ENCODE measurements at places on chromosomes 5 and 9.

- H3K36me3 ChIP-seq: peaks cover 4% of the 10 kb centered on the region
- H3K4me1 ChIP-seq: peaks cover 41% of the 10 kb centered on the region
- H3K27ac ChIP-seq: no peak overlapping the region
- DNase-seq: no peak
Observed at GRCh38 chr5:172106511-172107356, 81.3 kb downstream of the STK10 start.

GRCh38 chr9:37406603-37407401 is 15.7 kb upstream of the GRHPR start:
- no peaks in the 10 kb centered on the region for H3K36me3 ChIP-seq
- no peak overlapping the region for H3K27ac ChIP-seq
- no peaks in the 10 kb centered on the region for H3K27me3 ChIP-seq
- DNase-seq: no peak
- H3K4me3 ChIP-seq: no peak overlapping the region
- peaks cover 26% of the 10 kb centered on the region for H3K4me1 ChIP-seq

- no peaks in the 10 kb centered on the region for H3K36me3 ChIP-seq
- H3K4me1 ChIP-seq: peaks cover 31% of the 10 kb centered on the region
- H3K4me3 ChIP-seq: no peak overlapping the region
- DNase-seq: no peak
- H3K27ac ChIP-seq: peak overlapping the region; percentile 70
- H3K27me3 ChIP-seq: no peaks in the 10 kb centered on the region
Observed at GRCh38 chr5:32935283-32935682, 224.2 kb downstream of the NPR3 start.

DNA sequence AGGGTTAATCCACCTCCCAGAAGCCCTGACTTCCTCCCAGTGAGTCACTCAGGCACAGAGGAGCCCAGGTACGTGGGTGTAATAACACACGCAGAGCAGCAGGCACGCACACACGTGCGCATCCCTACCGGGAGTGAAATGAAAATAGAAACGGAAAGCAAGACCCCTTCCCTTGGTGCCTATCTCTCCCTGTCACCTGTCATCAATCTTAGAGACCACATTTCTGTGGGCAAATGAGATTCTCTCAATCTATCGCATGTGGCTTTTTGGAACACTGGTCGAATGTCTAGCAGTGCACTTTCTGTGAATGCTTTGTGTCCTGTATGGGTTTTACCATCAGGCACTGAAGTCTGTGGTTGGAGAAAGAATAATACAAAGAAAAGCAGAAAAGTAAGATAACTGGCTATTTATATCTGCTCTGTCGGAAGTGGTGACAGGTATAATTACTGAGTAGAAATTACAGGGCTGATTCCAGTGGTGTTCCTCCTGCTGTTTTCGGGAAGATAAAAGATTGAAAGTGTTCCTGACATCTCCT is 137.7 kb upstream of the GRIA1 start:
- DNase-seq: no peak
- peaks cover 7% of the 10 kb centered on the region for H3K27me3 ChIP-seq
- H3K4me3 ChIP-seq: no peak overlapping the region
- no peak overlapping the region for H3K27ac ChIP-seq
- no peaks in the 10 kb centered on the region for H3K36me3 ChIP-seq

GRCh38 chr5:29930316-29930715 is 1263.2 kb upstream of the CDH6 start:
- H3K27me3 ChIP-seq: no peaks in the 10 kb centered on the region
- DNase-seq: no peak
- no peaks in the 10 kb centered on the region for H3K4me1 ChIP-seq
- no peak overlapping the region for H3K4me3 ChIP-seq
- no peak overlapping the region for H3K27ac ChIP-seq
- H3K36me3 ChIP-seq: no peaks in the 10 kb centered on the region

DNA sequence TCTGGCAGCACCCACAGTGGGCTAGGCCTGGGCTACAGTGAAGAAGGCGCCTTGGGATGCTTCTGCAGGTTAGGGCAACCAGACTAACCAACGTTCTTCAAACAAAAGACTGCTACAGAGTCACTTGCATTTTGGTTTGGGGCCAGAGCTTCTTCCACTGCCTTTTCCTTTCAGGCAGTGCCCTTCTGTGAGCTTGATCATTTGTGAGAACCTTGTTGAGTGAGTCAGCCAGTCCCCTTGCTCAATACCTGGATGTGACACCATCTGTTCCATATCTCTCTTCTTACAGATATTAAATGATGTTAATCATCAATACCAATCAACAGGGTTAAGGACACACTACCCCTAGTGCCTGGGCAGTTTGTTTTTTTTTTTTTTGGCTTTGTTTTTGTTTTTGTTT is 46.5 kb upstream of the VDAC1 start:
- H3K27me3 ChIP-seq: no peaks in the 10 kb centered on the region
- no peak for DNase-seq
- H3K36me3 ChIP-seq: no peaks in the 10 kb centered on the region
- no peak overlapping the region for H3K4me3 ChIP-seq
- H3K27ac ChIP-seq: no peak overlapping the region

- DNase-seq: no peak
- H3K36me3 ChIP-seq: no peaks in the 10 kb centered on the region
- H3K4me1 ChIP-seq: no peaks in the 10 kb centered on the region
- H3K27me3 ChIP-seq: no peaks in the 10 kb centered on the region
Observed at GRCh38 chr9:16545639-16546038, 324.8 kb downstream of the BNC2 start.

DNA sequence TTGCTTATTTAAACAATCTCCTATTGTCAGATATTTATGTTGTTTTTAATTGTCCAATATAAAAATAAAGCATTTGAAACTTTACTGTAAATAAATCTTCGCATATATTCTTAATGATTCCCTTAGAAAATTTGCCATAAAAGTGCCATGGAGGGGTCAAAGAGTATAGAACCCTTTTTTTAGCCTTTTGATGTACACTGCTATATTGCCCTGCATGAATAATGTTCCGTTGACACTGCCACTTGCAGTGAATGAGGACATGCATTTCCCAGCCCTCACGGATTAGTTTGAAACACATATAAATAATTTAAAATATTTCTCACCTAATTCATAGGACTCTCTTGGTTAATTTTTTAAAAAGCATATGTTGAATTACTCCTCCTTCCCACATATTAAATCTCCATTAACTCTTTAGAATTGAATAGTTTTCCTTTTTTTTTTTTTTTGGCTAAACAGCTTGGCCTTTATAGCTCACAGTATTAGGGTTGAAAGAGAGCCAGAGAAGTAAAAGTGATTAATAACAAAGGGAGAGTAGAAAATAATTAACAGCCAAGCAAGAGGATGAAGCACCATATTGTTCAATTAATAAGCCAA is 129.8 kb upstream of the SGCD start:
- H3K27me3 ChIP-seq: no peaks in the 10 kb centered on the region
- no peak for DNase-seq
- H3K4me3 ChIP-seq: no peak overlapping the region
- H3K4me1 ChIP-seq: no peaks in the 10 kb centered on the region

GRCh38 chr9:111649016-111649415 is 12.4 kb upstream of the GNG10 start:
- H3K27me3 ChIP-seq: no peaks in the 10 kb centered on the region
- no peak overlapping the region for H3K4me3 ChIP-seq
- H3K4me1 ChIP-seq: no peaks in the 10 kb centered on the region

GRCh38 chr9:72262063-72262462 is 102.9 kb downstream of the ZFAND5 start:
- H3K4me3 ChIP-seq: no peak overlapping the region
- H3K27ac ChIP-seq: no peak overlapping the region
- no peak for DNase-seq
- no peaks in the 10 kb centered on the region for H3K36me3 ChIP-seq
- no peaks in the 10 kb centered on the region for H3K27me3 ChIP-seq

DNA sequence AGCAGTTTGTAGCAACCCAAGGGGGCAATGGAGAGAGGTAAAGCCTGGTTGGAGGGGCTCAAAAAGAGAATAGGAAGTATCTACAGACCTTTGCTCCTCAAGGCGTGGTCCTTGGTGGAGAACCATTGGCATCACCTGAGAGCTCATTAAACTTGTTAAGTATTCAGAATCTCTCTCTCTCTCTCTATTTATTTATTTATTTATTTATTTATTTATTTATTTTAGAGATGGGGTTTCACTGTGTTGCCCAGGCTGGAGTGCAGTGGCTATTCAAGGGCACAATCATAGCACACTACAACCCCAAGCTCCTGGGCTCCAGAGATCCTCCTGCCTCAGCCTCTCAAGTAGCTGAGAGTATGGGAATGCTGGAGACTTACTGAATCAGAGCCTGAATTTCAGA is 193.1 kb upstream of the ADCY2 start:
- no peak for DNase-seq
- no peaks in the 10 kb centered on the region for H3K27me3 ChIP-seq
- no peaks in the 10 kb centered on the region for H3K36me3 ChIP-seq
- H3K4me3 ChIP-seq: no peak overlapping the region
- no peak overlapping the region for H3K27ac ChIP-seq
- H3K4me1 ChIP-seq: no peaks in the 10 kb centered on the region

- H3K4me1 ChIP-seq: peaks cover 38% of the 10 kb centered on the region
- DNase-seq: no peak
- H3K27me3 ChIP-seq: no peaks in the 10 kb centered on the region
- H3K36me3 ChIP-seq: peaks cover 20% of the 10 kb centered on the region
- no peak overlapping the region for H3K27ac ChIP-seq
Observed at GRCh38 chr9:79660615-79661014, 88.8 kb downstream of the TLE4 start.

- no peak for DNase-seq
- no peaks in the 10 kb centered on the region for H3K4me1 ChIP-seq
- H3K4me3 ChIP-seq: no peak overlapping the region
- H3K36me3 ChIP-seq: no peaks in the 10 kb centered on the region
Observed at GRCh38 chr5:57745700-57746651, 263.4 kb upstream of the ACTBL2 start.

- no peaks in the 10 kb centered on the region for H3K4me1 ChIP-seq
- no peaks in the 10 kb centered on the region for H3K27me3 ChIP-seq
- no peaks in the 10 kb centered on the region for H3K36me3 ChIP-seq
- H3K4me3 ChIP-seq: no peak overlapping the region
Observed at GRCh38 chr9:13396418-13396817, 116.9 kb upstream of the MPDZ start.

DNA sequence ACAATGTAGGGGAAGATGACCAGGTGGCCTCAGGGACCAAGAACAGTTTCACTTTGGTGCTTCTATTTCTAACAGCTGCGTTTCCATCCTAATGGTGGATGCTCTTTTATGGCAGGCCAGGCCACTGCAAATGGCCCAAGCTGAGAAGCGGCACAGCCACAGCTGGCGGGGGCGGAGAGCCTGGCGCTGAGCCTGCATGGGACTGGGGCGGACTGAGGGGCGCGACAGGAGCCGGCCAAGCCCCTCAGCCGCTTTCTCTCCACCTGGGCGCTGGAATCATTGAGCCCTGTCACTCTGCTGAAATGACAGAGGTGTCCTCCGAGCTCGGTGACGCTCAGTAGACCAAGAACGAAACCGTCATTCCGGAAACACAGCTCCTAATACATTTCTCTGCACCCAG is 317.3 kb upstream of the PDE4D start:
- DNase-seq: no peak
- H3K4me1 ChIP-seq: no peaks in the 10 kb centered on the region

DNA sequence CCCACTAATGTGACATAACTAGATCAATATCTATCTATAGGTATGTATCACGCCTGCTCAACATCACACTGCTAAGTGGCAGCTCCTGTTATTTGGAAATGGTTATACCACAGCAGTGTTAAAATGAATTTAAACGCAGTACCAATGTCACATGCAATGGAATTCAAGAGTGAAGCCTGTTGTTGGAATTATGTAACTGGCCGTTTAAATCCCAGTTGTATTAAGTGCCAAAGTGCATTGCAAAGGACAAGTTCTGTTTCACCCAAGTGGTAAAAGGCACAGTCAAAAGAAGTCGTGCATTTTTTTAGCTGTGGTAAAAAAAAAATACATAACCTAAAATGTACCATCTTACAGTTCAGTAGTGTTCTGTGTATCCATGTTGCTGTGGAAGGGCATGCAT is 4.3 kb downstream of the NTRK2 start:
- peaks cover 33% of the 10 kb centered on the region for H3K27me3 ChIP-seq
- no peak for DNase-seq
- no peak overlapping the region for H3K27ac ChIP-seq
- H3K36me3 ChIP-seq: no peaks in the 10 kb centered on the region
- peaks cover 60% of the 10 kb centered on the region for H3K4me1 ChIP-seq

- no peaks in the 10 kb centered on the region for H3K4me1 ChIP-seq
- no peak for DNase-seq
- H3K36me3 ChIP-seq: no peaks in the 10 kb centered on the region
- H3K27me3 ChIP-seq: no peaks in the 10 kb centered on the region
Observed at GRCh38 chr5:76303921-76304320, 99.2 kb upstream of the IQGAP2 start.

DNA sequence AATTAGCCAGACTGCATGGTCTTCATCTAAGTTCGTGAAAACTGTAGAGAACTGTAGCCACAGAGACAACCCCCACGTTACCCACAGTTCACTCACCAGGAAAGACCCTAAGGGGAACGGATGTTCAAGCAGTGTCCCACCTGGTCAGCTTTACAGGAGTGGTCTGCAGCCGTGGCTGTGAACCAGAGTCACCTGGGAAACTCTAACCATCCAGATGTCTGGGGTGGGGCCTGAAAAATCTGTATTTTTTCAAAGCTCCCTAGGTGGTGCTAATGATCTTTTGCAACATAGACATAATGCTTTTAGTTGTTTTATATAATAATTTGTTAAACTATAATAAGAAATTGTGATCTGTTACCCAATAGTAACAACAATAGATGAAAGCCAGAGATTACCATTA is 47.7 kb upstream of the ANGPTL2 start:
- H3K4me1 ChIP-seq: no peaks in the 10 kb centered on the region
- DNase-seq: no peak
- no peaks in the 10 kb centered on the region for H3K27me3 ChIP-seq
- H3K36me3 ChIP-seq: no peaks in the 10 kb centered on the region
- H3K4me3 ChIP-seq: no peak overlapping the region

GRCh38 chr5:160240350-160240749 is 11.0 kb downstream of the FABP6 start:
- H3K27ac ChIP-seq: no peak overlapping the region
- DNase-seq: no peak
- H3K4me3 ChIP-seq: no peak overlapping the region
- H3K36me3 ChIP-seq: no peaks in the 10 kb centered on the region
- no peaks in the 10 kb centered on the region for H3K27me3 ChIP-seq

DNA sequence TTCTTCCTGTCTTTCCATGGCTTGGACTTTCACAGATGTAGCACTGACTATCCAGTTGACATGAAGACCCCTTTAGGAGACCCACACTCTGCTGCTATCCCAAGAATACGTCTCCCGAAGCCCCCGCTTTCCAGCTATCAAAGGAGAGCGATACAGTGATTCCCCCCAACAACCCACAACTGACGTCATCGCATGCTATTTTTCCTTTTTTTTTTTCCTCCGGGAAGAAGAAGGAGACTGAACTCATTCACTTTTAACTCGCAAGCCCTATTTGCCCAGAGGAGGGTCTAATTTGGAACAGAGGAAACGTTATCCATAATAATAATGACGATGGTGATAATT is 2.1 kb downstream of the PAPPA start:
- H3K4me3 ChIP-seq: peak overlapping the region; percentile 44
- H3K4me1 ChIP-seq: peaks cover 57% of the 10 kb centered on the region
- H3K27me3 ChIP-seq: no peaks in the 10 kb centered on the region
- H3K36me3 ChIP-seq: no peaks in the 10 kb centered on the region
- H3K27ac ChIP-seq: peak overlapping the region; percentile 80
- DNase-seq: no peak

- DNase-seq: no peak
- H3K36me3 ChIP-seq: no peaks in the 10 kb centered on the region
- no peaks in the 10 kb centered on the region for H3K27me3 ChIP-seq
- H3K4me1 ChIP-seq: peaks cover 10% of the 10 kb centered on the region
- no peak overlapping the region for H3K4me3 ChIP-seq
- H3K27ac ChIP-seq: no peak overlapping the region
Observed at GRCh38 chr9:107614765-107615164, 125.2 kb upstream of the KLF4 start.

GRCh38 chr5:41157272-41157894 is 55.9 kb downstream of the C6 start:
- no peak for DNase-seq
- H3K27me3 ChIP-seq: no peaks in the 10 kb centered on the region
- no peaks in the 10 kb centered on the region for H3K36me3 ChIP-seq
- no peaks in the 10 kb centered on the region for H3K4me1 ChIP-seq
- H3K27ac ChIP-seq: no peak overlapping the region
